ENCODE measurements at places on chromosomes 12 and 14. TPM values are rescaled to one million over a fixed set of nuclear protein-coding genes. Genes with fewer than 3 reads are reported as not detected.

GRCh38 chr12:18837505-18837904 lies 99.6 kb downstream of the CAPZA3 start:
- peak overlapping the region; percentile 52 for H3K27ac ChIP-seq
- no peaks in the 10 kb centered on the region for H3K36me3 ChIP-seq
- no peaks in the 10 kb centered on the region for H3K27me3 ChIP-seq

The KRT78 gene
- total RNA-seq, result not detected

The KSR2 gene
- under 0.01 TPM for total RNA-seq

- no peaks in the 10 kb centered on the region for H3K4me1 ChIP-seq
- DNase-seq, result no peak
- no peaks in the 10 kb centered on the region for H3K27me3 ChIP-seq
- H3K36me3 ChIP-seq, result no peaks in the 10 kb centered on the region
- no peak overlapping the region for H3K27ac ChIP-seq
These were observed 18.9 kb upstream of the CRACR2A start for GRCh38 chr12:3771853-3772252.

The JPH4 gene
- total RNA-seq, result 0.82 TPM

GRCh38 chr12:121468499-121468801 lies 68.5 kb downstream of the RNF34 start:
- no peaks in the 10 kb centered on the region for H3K27me3 ChIP-seq
- H3K4me3 ChIP-seq, result no peak overlapping the region
- H3K36me3 ChIP-seq, result no peaks in the 10 kb centered on the region
- H3K4me1 ChIP-seq, result peaks cover 19% of the 10 kb centered on the region
- DNase-seq, result no peak

- peaks cover 8% of the 10 kb centered on the region for H3K4me1 ChIP-seq
- H3K27me3 ChIP-seq, result no peaks in the 10 kb centered on the region
These were observed 3.1 kb upstream of the TXNRD1 start for GRCh38 chr12:104212516-104212915.

The ZNF705A gene
- total RNA-seq, result not detected

GRCh38 chr12:92384571-92384970 lies 238.9 kb upstream of the BTG1 start:
- H3K27me3 ChIP-seq, result no peaks in the 10 kb centered on the region
- no peak overlapping the region for H3K27ac ChIP-seq
- no peak for DNase-seq
- H3K4me1 ChIP-seq, result no peaks in the 10 kb centered on the region

The SIX6 gene
- total RNA-seq, result not detected

DNA sequence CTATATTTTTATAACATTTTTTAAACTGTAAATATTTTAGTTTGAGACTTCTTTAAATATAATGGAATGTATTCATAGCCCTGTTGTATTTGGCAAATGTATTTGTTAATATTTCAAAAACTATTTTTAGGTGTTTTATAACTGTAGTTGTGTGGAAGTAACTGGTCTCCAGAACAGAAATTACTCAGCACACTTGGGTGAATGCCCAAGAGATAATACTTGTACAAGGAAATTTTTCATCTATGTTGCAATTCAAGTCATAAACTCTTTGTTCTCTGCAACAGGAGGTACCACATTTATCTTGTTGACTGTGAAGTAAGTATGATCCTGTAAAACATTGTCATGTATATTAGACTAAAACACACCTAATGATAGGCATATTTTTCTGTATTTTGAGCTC lies 72.8 kb downstream of the SLCO1B3 start:
- peaks cover 13% of the 10 kb centered on the region for H3K4me1 ChIP-seq
- no peak overlapping the region for H3K27ac ChIP-seq

DNA sequence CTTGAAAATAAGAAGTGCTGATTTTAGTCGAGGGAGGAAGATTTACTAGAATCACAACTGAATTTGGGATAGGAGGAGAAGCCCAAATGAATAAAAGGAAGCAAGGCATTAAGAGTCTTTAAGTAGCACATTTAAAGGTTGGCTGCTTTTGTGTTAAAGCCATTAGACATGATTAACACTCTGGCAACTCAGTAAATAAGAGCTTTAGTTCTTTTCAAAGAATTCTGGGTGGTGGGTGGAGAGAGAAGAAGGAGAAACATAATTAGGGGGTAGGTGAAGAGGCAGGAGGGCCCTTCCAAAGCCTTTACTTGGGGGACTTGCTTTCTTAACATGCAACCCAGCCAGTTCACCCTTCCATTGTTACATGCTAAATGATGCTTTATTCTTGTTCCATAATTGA lies 284.6 kb upstream of the SEL1L start:
- no peaks in the 10 kb centered on the region for H3K4me1 ChIP-seq
- H3K4me3 ChIP-seq, result no peak overlapping the region
- H3K27me3 ChIP-seq, result no peaks in the 10 kb centered on the region
- no peak for DNase-seq
- H3K36me3 ChIP-seq, result no peaks in the 10 kb centered on the region
- H3K27ac ChIP-seq, result no peak overlapping the region

- no peak overlapping the region for H3K4me3 ChIP-seq
- peak overlapping the region; percentile 100 for H3K27ac ChIP-seq
- H3K36me3 ChIP-seq, result peaks cover 15% of the 10 kb centered on the region
- no peak for DNase-seq
These were observed 13.6 kb downstream of the CTDSP2 start for GRCh38 chr12:57832966-57833365.

The CSRNP2 gene
- 17.4 TPM for total RNA-seq

The TBC1D30 gene
- total RNA-seq, result 4.3 TPM

- H3K27me3 ChIP-seq, result no peaks in the 10 kb centered on the region
- H3K4me3 ChIP-seq, result no peak overlapping the region
- H3K36me3 ChIP-seq, result peaks cover 56% of the 10 kb centered on the region
These were observed 43.0 kb downstream of the LRIG3 start for GRCh38 chr12:58877243-58877743.

GRCh38 chr14:77026930-77027537 lies 1.5 kb downstream of the IRF2BPL start:
- H3K27me3 ChIP-seq, result no peaks in the 10 kb centered on the region
- H3K36me3 ChIP-seq, result peaks cover 14% of the 10 kb centered on the region
- peak overlapping the region; percentile 85 for H3K4me3 ChIP-seq
- H3K4me1 ChIP-seq, result no peaks in the 10 kb centered on the region
- H3K27ac ChIP-seq, result peak overlapping the region; percentile 100

The NDUFA12 gene
- 95.4 TPM for total RNA-seq

GRCh38 chr12:48965298-48965838 lies 6.2 kb downstream of the WNT10B start:
- H3K27ac ChIP-seq, result no peak overlapping the region
- no peaks in the 10 kb centered on the region for H3K36me3 ChIP-seq
- DNase-seq, result no peak
- no peak overlapping the region for H3K4me3 ChIP-seq
- peaks cover 9% of the 10 kb centered on the region for H3K4me1 ChIP-seq

DNA sequence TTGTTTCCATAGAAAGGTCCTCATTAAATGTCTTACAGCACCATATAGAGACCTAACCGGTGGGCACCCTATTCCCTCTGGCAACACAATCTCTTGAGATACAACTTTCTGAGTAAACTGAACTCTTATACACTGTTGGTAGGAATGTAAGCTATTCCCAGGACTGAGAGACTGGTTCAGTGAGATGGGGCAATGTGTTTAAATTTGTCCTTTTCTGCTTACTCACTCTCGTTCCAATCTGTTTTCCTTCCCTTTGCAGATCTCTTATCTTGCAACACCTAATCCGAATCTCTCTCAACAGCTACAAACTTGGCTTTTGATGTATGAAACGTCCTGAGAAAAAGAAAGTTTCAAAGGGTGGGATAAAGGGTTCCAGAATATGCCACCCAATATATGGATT lies 26.1 kb upstream of the ETV6 start:
- no peak for DNase-seq
- H3K27ac ChIP-seq, result peak overlapping the region; percentile 35
- H3K4me3 ChIP-seq, result no peak overlapping the region
- H3K36me3 ChIP-seq, result no peaks in the 10 kb centered on the region

- DNase-seq, result no peak
- H3K27ac ChIP-seq, result no peak overlapping the region
- H3K4me1 ChIP-seq, result peaks cover 42% of the 10 kb centered on the region
- H3K36me3 ChIP-seq, result no peaks in the 10 kb centered on the region
- no peaks in the 10 kb centered on the region for H3K27me3 ChIP-seq
These were observed 939 bp upstream of the SEL1L start for GRCh38 chr14:81534510-81535074.

- no peak overlapping the region for H3K27ac ChIP-seq
- no peaks in the 10 kb centered on the region for H3K4me1 ChIP-seq
- H3K27me3 ChIP-seq, result no peaks in the 10 kb centered on the region
- no peaks in the 10 kb centered on the region for H3K36me3 ChIP-seq
- peak; percentile 63 for DNase-seq
These were observed 15.4 kb downstream of the ISCA2 start for GRCh38 chr14:74508844-74509428.

DNA sequence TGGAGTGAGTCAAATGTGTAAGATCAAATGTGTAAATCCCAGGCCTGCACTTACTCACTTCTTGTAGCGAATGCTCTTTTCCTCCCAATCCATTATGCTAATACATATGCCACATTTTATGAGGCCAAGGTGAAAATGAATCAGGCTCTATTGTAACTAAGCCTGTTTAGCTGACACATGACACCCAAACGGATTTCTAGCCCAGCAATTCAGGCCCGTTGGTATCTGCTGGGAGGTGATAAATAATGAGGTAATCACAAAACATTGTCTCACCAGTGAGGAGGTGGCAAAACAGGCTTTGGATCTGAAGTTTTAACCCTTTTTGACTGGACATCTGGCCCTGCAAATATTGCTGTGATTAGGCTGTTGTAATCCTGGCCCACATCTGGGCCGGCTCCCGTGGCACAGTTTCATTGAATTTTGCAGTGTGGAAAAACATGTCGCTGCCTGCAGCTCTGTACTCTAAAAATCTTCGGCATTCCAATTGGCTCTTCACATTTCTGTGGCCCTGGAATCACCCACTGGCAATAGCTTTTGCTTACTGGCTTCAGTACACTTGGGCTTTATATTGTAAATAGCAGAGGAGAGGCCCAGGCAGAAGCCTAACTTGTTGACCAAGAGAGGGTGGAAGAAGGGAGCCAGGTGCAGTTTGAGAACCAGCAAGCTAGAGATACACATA lies 106.1 kb downstream of the PAX9 start:
- no peak for DNase-seq
- no peak overlapping the region for H3K27ac ChIP-seq
- H3K4me1 ChIP-seq, result no peaks in the 10 kb centered on the region
- H3K27me3 ChIP-seq, result no peaks in the 10 kb centered on the region
- no peaks in the 10 kb centered on the region for H3K36me3 ChIP-seq

GRCh38 chr14:48096897-48097296 lies 421.5 kb upstream of the MDGA2 start:
- H3K36me3 ChIP-seq, result no peaks in the 10 kb centered on the region
- no peak overlapping the region for H3K4me3 ChIP-seq
- H3K4me1 ChIP-seq, result no peaks in the 10 kb centered on the region
- DNase-seq, result no peak
- H3K27me3 ChIP-seq, result no peaks in the 10 kb centered on the region

DNA sequence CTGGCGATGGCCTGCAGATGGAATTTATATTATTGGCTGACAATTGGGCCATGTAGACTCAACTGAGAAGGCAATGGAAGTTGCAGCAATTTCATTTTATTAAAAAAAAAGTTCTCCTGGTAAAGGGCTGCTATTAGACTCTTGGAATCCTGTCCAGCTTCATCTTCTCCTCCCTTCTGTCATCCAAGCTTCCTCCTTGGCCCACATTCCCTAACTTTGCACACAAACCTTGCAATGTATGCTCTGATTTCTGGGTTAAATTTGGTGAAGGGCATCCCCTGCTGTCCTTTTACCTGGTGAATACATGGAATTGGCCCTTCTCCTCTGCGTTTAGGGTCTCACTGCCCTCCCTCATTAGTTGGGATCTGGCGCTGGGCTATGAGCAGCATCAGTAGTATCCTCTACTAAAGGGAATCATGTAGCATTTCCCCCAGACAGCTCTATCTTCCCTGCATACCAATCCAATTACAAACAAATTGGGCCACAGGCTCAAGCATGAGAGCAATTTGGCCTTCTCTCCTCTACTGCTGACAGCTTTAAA lies 336.9 kb downstream of the BMP4 start:
- no peaks in the 10 kb centered on the region for H3K36me3 ChIP-seq
- peak overlapping the region; percentile 44 for H3K27ac ChIP-seq
- H3K27me3 ChIP-seq, result no peaks in the 10 kb centered on the region
- H3K4me1 ChIP-seq, result peaks cover 27% of the 10 kb centered on the region

- peak within 1 kb of the TSS; percentile 18 for H3K4me3 ChIP-seq
- peak within 1 kb of the TSS; percentile 25 for H3K27ac ChIP-seq
- H3K4me1 ChIP-seq, result peaks cover 4% of the 10 kb centered on the region
- H3K27me3 ChIP-seq, result no peaks in the 10 kb centered on the region
- DNase-seq, result no peak
These were observed at the start of gene LUM for GRCh38 chr12:91111366-91112325. Gene LUM, minus strand, starts transcription at chr12:91111494. Its CDS starts 2,515 bp downstream, at chr12:91108979.

The WNT1 gene
- total RNA-seq, result not detected

- no peaks in the 10 kb centered on the region for H3K27me3 ChIP-seq
- no peak overlapping the region for H3K27ac ChIP-seq
- DNase-seq, result no peak
- H3K4me1 ChIP-seq, result no peaks in the 10 kb centered on the region
- no peak overlapping the region for H3K4me3 ChIP-seq
These were observed 90.6 kb downstream of the CAPZA3 start for GRCh38 chr12:18828483-18828882.

The GLIPR1L2 gene
- total RNA-seq, result not detected

- no peak overlapping the region for H3K27ac ChIP-seq
- no peak for DNase-seq
- no peaks in the 10 kb centered on the region for H3K36me3 ChIP-seq
- no peaks in the 10 kb centered on the region for H3K27me3 ChIP-seq
These were observed 184.0 kb upstream of the PARP11 start for GRCh38 chr12:4056910-4057845.

DNA sequence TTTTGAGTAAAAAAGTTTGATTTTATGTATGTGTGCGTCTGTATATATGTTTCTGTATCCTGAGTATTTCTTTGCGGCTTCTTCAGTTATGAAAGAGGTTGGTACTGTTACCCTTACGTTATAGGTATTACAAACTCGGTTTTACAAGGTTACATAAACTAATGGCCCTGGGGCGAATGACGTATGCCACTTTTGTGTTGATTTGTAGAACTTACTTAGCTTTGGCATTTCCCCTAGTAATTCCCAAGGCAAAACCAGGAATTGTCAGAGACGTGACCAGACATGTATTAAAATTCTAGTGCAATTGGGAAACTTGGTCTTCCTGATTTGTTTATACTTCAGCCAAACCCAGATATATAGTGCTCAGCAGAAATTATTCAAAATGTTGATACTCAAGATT lies 93.3 kb downstream of the DUSP16 start:
- H3K27me3 ChIP-seq, result no peaks in the 10 kb centered on the region
- no peak for DNase-seq
- no peaks in the 10 kb centered on the region for H3K36me3 ChIP-seq

The COQ5 gene
- total RNA-seq, result 25.7 TPM

GRCh38 chr14:30443368-30444007 lies 115.5 kb upstream of the G2E3 start:
- no peaks in the 10 kb centered on the region for H3K27me3 ChIP-seq
- no peak overlapping the region for H3K4me3 ChIP-seq
- no peaks in the 10 kb centered on the region for H3K4me1 ChIP-seq
- H3K36me3 ChIP-seq, result no peaks in the 10 kb centered on the region

The FOXA1 gene
- total RNA-seq, result not detected

All from sigmoid colon (tissue), 7 donors.